ENCODE measurements at places on chromosomes 1 and 21.

DNA sequence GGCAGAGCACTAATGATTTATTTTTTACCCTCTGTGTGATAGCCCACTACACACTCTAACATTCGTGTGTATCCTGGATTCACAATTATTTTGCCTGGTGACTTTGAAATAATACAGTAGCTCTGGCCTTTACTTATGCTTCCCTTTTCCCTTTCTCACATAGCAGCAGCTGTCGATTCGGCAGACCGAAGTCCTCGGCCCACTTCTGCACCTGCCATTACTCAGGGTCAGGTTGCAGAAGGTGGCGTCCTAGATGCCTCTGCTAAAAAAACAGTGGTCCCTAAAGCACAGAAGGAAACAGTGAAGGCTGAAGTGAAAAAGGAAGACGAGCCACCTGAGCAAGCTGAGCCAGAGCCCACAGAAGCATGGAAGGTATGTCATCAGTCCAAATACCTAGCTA, 70.8 kb downstream of the TMEM200B start:
- DNase-seq, result no peak

- DNase-seq, result no peak
These were observed 89.8 kb downstream of the MRPL37 start for GRCh38 chr1:54289712-54290233.

DNA sequence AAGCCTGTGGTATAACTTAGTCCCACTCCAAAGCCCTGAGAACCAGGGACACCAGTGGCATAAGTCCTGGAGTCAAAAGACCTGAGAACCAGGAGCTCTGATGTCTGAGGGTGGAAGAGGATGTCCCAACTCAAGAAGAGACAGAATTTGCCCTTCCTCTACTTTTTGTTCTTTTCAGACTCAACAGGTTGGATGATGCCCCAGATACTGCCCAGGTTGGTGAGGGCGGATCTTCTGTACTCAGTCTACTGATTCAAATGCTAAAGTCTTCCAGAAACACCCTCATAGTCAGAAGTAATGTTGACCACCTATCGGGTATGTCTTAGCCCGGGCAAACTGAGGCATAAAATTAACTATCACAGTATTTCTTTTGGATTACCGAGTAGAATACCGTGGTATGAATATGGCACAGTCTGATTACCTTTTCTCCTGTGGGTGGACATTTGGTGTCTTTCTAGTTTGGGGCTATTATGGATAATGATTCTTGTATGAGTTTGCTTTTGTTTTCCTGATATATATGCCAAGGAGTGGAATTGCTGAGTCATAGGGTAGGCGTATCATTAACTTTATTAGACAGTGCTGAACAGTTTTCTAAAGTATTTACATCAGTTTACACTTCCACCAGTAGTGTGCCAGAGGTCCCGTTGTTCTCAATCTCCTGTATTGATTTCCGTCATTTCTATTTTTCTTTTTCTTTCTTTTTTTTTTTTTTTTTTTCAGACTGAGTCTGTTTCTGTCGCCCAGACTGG, 3.2 kb upstream of the CHAF1B start:
- DNase-seq, result no peak

DNA sequence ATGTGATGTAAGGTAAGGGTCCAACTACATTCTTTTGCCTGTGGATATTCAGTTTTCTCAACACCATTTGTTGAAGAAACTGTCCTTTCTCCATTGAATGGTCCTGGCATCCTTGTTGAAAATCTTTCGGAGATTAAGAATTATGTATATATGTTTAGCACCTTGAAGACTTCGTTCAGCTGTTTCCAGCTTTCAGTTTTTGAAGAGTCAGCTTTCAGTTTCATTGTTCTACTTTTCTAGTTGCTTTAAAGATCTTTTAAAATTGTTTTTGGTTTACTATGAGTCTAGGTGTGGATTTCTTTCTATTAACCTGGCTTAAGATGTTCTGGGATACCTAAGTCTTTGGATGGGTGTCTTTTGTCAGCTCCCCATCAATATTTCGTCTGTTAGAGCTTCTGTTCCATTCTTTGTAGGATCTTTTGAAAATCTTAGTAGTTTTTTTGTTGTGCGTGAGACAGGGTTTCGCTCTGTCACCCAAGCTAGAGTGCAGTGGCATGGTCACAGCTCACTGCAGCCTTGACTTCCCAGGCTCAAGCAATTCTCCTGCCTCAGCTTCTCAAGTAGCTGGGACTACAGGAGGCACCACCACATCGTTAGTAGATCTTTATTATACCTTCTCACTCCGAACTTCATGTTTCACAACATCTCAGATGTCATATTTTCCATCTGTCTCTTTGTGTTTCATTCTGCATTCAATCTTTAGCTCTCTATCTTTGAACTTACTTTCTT, 353.5 kb upstream of the B3GALT2 start:
- no peak for DNase-seq

DNA sequence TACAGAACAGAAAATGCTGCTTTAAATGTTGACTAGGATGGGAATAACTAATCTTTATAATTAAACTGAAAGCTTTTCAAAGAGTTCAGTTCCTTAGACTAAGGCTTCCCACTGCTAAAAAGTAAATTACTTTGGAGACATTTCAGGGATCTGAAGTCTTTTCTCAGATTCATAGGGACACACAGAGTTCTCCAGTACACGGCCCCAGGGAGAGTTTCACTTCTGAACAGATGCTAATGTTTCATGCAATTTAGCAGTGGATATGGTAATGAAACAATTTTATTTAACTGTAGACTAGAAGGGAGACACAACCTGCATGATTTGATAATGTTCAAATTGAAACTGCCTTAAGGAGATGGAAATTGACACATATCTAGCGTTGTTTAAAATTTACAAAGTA, 1282.6 kb downstream of the NCAM2 start:
- DNase-seq, result no peak

DNA sequence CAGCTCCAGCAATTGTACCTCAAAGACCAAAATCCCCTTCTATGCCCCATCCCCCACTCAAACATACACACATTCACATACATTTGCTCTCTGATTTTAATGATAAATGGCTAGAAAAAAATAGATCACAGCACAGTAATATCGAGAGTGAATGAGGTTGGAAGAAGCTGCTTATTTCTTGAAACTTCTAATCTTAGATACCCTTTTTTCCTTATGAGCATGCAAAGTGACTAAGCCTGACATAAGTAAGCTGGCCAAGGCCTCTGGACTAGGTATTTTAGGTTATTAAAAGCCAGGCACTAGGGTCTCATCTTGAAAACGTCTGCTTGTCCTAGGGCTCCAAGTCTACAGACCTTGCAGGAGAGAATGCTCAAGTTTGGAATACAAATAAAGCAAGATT, 133.6 kb downstream of the TGFBR3 start:
- no peak for DNase-seq

- DNase-seq, result no peak
These were observed 4.7 kb downstream of the S100A2 start for GRCh38 chr1:153560771-153561465.
